ENCODE measurements at places on chromosomes 11 and 22. TPM values are rescaled to one million over a fixed set of nuclear protein-coding genes. Genes with fewer than 3 reads are reported as not detected.

DNA sequence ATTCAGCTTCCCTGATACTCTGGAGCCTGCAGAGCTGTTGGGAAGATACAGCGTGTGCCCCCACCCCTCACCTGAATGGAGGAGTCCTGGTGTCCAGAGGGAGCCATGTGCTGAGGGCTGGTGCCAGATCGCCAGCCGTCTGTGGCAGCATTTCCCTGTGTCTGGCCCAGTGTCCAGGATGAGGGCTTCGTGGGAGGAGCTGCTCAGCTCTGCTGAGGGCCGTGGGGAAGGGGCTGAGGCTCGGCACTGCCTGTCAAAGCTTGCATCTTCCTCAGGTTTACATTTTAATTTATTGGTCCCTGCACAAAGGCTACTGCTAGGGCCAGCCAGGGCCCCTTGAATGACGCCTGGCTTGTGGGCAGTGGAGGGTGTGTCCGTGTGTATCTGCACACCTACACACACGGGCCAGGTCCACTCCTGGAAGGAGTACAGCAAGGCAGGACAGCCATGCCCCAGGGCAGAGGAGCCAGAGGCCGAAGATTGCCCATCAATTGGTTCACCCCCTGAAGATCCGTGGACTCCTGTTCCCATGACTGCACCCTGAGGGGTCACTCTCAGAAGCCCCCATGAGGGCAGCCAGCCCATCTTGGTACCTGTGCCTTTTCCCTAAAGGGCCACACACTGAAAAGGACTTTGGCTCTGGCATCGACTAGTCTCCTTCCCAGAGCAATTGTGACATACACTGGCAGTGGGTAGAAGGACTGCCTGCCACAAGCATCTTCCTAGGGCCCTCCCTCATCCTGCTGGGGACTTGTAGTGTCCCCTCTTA lies 107.7 kb upstream of the PARVA start:
- no peaks in the 10 kb centered on the region for H3K4me1 ChIP-seq
- H3K27me3 ChIP-seq, result no peaks in the 10 kb centered on the region
- H3K27ac ChIP-seq, result no peak overlapping the region
- no peak for ATAC-seq
- H3K4me3 ChIP-seq, result no peak overlapping the region
- no peaks in the 10 kb centered on the region for H3K36me3 ChIP-seq

GRCh38 chr11:80297858-80298632 lies 857.2 kb upstream of the TENM4 start:
- H3K4me1 ChIP-seq, result no peaks in the 10 kb centered on the region
- no peak overlapping the region for H3K27ac ChIP-seq

DNA sequence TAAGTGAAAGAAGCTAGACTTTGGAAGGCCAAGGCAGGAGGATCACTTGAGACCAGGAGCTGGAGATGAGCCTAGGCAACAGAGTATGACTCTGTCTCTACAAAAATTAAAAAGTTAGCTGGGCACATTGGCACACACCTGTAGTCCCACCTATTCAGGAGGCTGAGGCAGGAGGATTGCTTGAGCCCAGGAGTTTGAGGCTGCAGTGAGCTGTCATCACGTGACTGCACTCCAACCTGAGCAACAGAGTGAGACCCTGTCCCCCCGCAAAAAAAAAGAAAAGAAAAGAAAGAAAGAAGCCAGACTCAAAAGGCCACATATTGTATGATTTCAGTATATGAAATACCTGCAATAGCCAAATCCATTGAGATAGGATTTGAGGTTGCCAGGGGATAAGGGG lies 7.9 kb upstream of the CAPN5 start:
- H3K36me3 ChIP-seq, result no peaks in the 10 kb centered on the region
- H3K4me1 ChIP-seq, result no peaks in the 10 kb centered on the region
- no peak overlapping the region for H3K27ac ChIP-seq
- no peak overlapping the region for H3K4me3 ChIP-seq
- ATAC-seq, result no peak

DNA sequence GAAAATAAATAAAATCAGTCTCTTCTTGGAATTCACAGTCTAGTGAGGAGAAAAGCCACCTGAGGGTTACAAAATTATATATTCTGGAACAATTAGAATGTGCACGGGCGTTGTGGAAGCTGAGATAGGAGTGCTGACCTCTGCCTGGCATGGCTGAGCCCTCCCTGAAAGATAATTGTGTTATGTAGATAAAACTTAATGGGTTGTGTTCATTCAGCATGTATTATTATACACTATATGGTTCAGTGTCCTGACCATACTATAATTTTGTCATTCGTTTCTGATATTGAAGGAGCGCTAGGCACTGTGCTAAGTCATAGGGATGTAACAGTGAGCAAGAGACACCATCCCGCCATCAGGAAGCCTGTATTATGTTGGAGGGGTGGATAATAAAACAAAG lies 3.7 kb downstream of the ACAT1 start:
- peaks cover 43% of the 10 kb centered on the region for H3K4me1 ChIP-seq
- H3K27me3 ChIP-seq, result no peaks in the 10 kb centered on the region
- peaks cover 47% of the 10 kb centered on the region for H3K36me3 ChIP-seq
- no peak for ATAC-seq

DNA sequence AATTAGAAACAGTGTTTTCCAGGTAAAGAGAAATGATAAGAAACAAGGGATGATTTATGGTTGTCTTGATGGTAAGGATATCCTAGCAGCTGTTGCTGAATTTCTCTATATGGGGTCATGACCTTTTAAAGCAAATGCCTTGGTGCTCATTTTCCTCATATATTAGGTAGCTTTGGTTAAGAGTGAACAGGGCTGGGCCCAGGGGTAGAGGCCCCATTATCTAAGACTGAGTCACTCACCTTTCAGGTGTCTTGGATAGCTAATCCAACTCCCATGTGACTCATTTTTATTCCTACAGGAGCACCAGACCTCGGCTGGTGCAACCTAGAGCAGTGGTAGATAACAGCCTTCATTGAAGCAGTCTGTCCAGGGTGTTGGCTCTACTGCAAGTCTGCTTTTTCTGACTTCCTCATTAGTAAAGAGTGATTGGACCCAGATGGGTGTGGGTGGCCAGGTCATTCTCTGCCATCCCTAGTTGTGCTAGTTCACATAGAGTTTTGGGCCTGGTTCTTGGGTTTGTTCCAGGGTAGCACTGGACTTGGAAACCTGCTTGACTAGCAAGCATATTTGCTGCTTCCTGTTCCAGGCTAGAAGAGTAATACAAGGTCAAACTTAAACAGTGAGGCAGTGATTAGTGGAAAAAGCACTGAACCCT lies 37.4 kb downstream of the CTNND1 start:
- no peak overlapping the region for H3K4me3 ChIP-seq
- H3K4me1 ChIP-seq, result peaks cover 12% of the 10 kb centered on the region
- H3K27ac ChIP-seq, result peak overlapping the region; percentile 78
- peak; percentile 37 for ATAC-seq
- H3K27me3 ChIP-seq, result no peaks in the 10 kb centered on the region

DNA sequence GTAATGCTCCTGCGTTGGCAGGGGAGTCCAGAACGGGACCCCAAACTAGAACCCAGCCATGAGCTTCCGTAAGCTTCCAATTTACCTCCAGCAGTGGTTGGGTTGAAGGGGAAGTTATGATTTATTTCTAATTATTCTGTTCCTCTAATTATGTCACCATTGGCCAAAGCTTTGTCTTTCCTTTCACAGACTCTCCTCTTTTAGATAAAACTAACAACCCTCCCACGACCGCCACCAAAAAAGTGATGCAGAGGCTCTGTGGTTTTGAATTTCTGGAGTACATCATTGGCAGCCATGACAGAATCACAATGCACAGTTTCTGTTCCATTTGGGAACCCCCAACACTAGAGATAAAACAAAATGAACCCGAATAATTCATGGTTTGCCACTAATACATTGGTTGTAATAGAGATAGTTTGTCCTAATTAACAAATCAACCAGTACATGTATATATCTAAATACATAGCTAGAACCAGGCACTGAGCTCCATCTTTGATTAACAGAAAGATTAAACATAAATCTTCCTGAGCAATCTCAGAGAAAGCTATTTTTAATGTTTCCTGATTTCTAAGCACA lies 64.3 kb downstream of the ETS1 start:
- H3K27ac ChIP-seq, result peak overlapping the region; percentile 100
- H3K4me1 ChIP-seq, result peaks cover 46% of the 10 kb centered on the region
- peaks cover 61% of the 10 kb centered on the region for H3K36me3 ChIP-seq
- peak overlapping the region; percentile 99 for H3K4me3 ChIP-seq
- H3K27me3 ChIP-seq, result no peaks in the 10 kb centered on the region

DNA sequence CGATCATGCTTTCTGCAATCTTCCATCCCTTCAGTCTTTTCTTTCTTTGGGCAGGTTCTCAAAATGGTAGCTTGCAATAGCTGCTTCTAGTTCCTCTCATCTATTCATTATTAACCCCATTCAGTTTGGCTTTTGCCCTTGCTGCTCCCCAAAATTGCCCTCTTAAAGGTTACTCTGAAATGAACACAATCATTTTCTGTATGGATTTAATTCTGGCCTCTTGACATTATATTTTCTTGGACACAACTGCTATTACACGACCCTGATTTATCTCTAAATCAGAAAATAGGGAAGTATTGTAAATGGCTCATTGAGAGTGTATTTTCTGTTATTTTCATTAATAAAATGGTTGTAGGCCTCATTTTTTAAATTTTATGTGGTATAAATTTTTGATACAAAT lies at the start of gene ANGPTL5:
TSS of gene ANGPTL5 (minus strand) at position 101 of the 400 bp plus-strand sequence. CDS start 8,613 bp downstream, outside the sequence.
- H3K27me3 ChIP-seq, result peaks cover 5% of the 10 kb centered on the region
- peak within 1 kb of the TSS; percentile 90 for H3K4me3 ChIP-seq
- H3K4me1 ChIP-seq, result peaks cover 20% of the 10 kb centered on the region
- no peak for ATAC-seq
- peak within 1 kb of the TSS; percentile 83 for H3K27ac ChIP-seq

DNA sequence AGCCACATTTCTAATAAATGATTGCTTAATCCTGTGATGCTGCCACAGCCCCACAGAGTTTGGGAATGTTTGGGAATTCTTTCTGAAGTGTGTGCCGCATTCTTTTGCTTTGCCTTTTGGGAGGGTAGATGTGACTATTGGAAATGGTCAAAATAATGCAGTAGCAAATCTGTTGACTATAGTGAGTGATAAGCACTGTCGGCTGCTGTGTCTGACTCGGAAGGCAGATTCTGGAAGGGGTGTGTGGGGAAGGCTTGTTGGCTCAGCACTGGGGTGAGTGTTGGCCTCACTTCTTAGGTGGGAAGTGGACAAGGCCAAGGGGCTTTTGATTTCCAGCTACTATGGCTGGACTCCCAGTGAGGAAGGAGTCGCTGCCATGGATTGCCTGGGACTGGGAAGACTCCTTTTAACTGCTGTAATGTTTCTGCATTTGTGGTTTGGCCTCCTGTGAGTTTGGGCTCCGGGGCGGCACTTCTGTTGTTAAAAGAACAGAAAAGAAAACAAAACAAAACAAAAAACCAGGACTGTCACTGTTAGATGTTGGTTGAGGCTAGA lies 20.1 kb downstream of the ZBTB16 start:
- ATAC-seq, result no peak
- no peaks in the 10 kb centered on the region for H3K27me3 ChIP-seq
- H3K4me3 ChIP-seq, result peak overlapping the region; percentile 73
- H3K4me1 ChIP-seq, result peaks cover 40% of the 10 kb centered on the region
- H3K27ac ChIP-seq, result no peak overlapping the region

- peak; percentile 29 for ATAC-seq
- H3K27ac ChIP-seq, result peak overlapping the region; percentile 80
- no peaks in the 10 kb centered on the region for H3K27me3 ChIP-seq
- H3K4me3 ChIP-seq, result peak overlapping the region; percentile 29
- H3K36me3 ChIP-seq, result peaks cover 3% of the 10 kb centered on the region
These were observed 121.7 kb downstream of the SGSM3 start for GRCh38 chr22:40491990-40492631.

- no peaks in the 10 kb centered on the region for H3K4me1 ChIP-seq
- ATAC-seq, result no peak
- no peak overlapping the region for H3K4me3 ChIP-seq
- H3K36me3 ChIP-seq, result no peaks in the 10 kb centered on the region
- no peak overlapping the region for H3K27ac ChIP-seq
- peaks cover 32% of the 10 kb centered on the region for H3K27me3 ChIP-seq
These were observed 71.2 kb downstream of the FBXO7 start for GRCh38 chr22:32545801-32546200.

DNA sequence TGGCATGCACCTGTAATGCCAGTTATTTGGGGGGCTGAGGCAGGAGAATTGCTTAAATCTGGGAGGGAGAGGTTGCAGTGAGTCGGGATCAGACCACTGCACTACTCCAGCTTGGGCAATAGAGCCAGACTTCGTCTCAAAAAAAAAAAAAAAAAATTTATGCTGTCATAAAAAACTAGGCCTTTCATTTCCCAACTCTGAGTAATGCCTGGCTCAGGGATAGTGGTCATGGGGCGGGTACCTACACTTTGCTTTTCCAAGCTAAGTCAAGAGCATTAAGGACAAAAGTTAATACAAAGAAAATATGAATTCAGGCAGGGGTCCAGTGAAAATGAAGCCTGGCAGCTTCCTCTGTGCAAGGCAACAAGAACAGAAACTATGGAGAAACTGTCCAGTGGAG lies 16.3 kb downstream of the CPSF7 start:
- no peak for ATAC-seq
- H3K4me1 ChIP-seq, result peaks cover 8% of the 10 kb centered on the region
- H3K36me3 ChIP-seq, result peaks cover 100% of the 10 kb centered on the region
- H3K4me3 ChIP-seq, result no peak overlapping the region
- H3K27me3 ChIP-seq, result no peaks in the 10 kb centered on the region

DNA sequence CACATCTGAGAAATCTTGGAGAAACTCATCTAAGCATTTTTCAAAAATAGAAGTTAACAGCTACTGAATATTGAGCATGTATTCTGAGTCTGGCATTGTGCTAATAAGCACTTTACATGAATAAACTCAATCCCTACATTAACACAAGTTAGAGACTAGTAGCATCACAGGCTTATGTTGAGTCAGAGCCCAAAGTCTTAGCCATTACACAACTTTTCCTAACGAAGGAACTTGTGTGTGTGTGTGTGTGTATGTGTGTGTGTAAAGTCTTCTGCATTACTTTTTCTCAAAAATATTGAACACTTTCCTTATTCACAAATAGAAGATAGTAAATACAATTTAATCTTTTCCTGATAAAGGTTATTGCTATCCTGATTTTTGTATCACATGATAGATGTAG lies 8.7 kb upstream of the CLPB start:
- H3K4me1 ChIP-seq, result no peaks in the 10 kb centered on the region
- no peak overlapping the region for H3K27ac ChIP-seq
- H3K36me3 ChIP-seq, result no peaks in the 10 kb centered on the region
- peaks cover 3% of the 10 kb centered on the region for H3K27me3 ChIP-seq
- H3K4me3 ChIP-seq, result no peak overlapping the region
- no peak for ATAC-seq

- H3K27ac ChIP-seq, result no peak overlapping the region
- no peaks in the 10 kb centered on the region for H3K36me3 ChIP-seq
- no peaks in the 10 kb centered on the region for H3K4me1 ChIP-seq
- ATAC-seq, result no peak
- no peak overlapping the region for H3K4me3 ChIP-seq
- H3K27me3 ChIP-seq, result peaks cover 24% of the 10 kb centered on the region
These were observed 19.8 kb downstream of the BARX2 start for GRCh38 chr11:129395432-129395831.

FOLR2 gene
- not detected for total RNA-seq

VWA5A gene
- 5.3 TPM for total RNA-seq

IL18 gene
- total RNA-seq, result not detected

P2RY2 gene
- total RNA-seq, result not detected
